IMR-90 (cell line): ENCODE measurements at places on chromosomes 2 and 18. TPM values are rescaled to one million over a fixed set of nuclear protein-coding genes. Genes with fewer than 3 reads are reported as not detected.

GRCh38 chr18:35851286-35851970 is 121.1 kb upstream of the RMP24 start:
- DNase-seq = no peak

DNA sequence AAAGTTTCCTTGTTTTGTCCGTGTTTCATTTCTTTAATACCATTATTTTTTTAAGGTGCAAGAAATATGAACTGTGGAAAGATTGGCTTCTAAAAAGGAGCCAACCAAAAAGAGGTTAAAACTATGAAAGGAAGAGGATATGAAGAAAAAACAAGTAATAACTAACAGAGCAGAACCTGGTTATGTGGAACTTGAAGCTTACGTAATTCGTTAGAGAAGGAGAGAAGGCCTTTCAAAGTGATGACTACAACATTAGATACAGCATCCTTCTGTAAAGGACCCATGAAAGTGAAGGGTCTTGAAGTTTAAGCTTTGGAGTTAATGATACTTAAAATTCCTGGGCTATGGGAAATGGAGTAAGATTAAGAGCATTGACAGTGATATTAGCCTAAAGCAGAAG is 84.5 kb downstream of the ANKRD12 start:
- no peak for DNase-seq

DNA sequence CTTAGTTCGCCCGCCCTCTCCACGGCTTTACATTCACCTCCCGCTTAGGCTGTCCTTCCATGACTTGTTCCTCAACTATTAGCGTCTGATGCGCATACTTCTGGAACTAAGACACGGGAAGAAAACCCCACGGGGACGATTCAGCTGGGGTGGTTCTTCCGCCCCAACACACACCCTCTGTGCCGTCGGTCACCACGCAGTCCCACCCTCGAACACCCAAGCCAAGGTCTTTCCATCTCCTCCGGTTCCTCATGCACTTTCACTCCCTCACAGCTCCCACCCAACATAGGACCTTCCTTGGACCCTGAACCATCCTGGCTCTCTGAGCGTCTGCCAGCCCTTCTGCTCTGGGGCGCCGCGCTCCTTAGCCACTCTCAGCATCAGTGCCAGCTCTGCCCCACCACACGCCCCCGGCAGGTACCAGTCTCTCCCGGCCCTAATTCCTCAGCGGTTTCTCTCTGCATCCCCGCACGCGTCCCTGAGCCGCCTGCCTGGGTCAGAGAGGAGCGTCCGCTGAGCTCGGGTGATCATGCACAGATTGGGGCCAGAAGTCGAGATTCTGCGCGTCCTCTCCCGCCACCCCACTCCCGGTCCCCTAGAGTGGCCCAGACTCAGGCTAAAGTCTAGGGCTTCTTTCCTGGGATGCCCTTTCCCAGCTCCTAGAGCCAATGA is 522 bp upstream of the SRD5A2 start:
- no peak for DNase-seq

GRCh38 chr18:49016648-49017539 is 66.1 kb upstream of the SMAD7 start:
- peak; percentile 83 for DNase-seq

GRCh38 chr2:36374585-36374984 is 19.0 kb downstream of the CRIM1 start:
- no peak for DNase-seq

CDK5R2 gene
- total RNA-seq = not detected in 2 replicates

GRCh38 chr2:189411860-189412259 is 29.4 kb upstream of the WDR75 start:
- DNase-seq = peak; percentile 96

GRCh38 chr2:61671561-61672315 is 133.6 kb upstream of the XPO1 start:
- no peak for DNase-seq

PSMG2 gene
- 59.5 and 60.8 TPM in 2 replicates for total RNA-seq

- DNase-seq = peak; percentile 56
Measured at GRCh38 chr2:10303694-10304378, 1.1 kb downstream of the HPCAL1 start.

DNA sequence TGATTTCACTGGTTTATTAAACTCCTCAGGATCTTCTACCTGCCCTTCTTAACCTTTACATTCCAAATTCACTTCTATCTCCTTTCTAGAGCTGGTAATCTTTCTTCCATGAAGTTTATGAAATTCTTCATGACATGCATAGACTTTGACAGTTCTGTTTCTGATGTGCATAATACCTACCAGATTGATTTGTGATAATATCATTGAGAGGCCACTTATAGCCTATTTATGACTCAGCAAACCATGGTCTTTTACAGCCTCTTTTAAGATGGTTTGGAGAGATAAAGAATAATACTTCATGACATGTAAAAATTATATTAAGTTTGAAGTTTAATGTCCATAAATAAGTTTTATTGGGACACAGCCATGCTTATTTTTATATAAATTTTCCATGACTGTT is 14.0 kb downstream of the SCN2A start:
- DNase-seq = no peak

- DNase-seq = peak; percentile 38
Measured at GRCh38 chr2:18971628-18972027, 382.3 kb upstream of the NT5C1B start.

FBXO41 gene
- 0.54 and 0.83 TPM in 2 replicates for total RNA-seq

DNA sequence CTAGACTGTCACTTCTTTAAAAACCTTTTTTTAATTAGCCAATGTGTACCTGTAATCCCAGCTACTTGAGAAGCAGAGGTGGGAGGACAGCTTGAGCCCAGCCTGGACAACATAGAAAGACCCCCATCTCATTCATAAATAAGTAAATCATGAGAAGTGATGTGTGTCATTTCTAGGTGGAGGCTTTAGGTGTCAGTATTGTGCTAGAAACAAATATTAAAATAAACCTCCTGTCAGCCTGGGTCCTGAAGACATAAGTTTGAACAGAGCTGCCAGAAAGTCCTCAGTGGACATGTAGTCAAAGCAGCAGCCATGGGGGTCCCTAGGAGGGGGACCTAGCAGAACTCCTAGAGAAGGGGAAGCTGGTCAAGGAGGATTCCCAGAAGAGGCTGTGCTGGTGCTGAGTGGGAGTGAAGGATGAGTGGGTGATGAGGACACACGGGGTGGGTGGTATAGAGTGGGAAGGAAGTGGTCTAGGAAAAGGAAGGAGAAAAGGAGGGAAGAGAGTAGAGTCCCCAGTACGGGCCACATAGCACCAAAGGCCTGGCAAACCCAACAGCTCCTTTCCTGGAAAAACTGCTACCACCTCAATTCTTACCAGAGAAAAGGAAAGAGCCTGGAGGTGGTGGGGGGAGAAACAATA is 316.6 kb upstream of the NCKAP5 start:
- peak; percentile 51 for DNase-seq

PAIP2B gene
- total RNA-seq = 0.18 and 0.28 TPM in 2 replicates

- DNase-seq = no peak
Measured at GRCh38 chr2:174844295-174844708, 80.0 kb upstream of the CHRNA1 start.

DNA sequence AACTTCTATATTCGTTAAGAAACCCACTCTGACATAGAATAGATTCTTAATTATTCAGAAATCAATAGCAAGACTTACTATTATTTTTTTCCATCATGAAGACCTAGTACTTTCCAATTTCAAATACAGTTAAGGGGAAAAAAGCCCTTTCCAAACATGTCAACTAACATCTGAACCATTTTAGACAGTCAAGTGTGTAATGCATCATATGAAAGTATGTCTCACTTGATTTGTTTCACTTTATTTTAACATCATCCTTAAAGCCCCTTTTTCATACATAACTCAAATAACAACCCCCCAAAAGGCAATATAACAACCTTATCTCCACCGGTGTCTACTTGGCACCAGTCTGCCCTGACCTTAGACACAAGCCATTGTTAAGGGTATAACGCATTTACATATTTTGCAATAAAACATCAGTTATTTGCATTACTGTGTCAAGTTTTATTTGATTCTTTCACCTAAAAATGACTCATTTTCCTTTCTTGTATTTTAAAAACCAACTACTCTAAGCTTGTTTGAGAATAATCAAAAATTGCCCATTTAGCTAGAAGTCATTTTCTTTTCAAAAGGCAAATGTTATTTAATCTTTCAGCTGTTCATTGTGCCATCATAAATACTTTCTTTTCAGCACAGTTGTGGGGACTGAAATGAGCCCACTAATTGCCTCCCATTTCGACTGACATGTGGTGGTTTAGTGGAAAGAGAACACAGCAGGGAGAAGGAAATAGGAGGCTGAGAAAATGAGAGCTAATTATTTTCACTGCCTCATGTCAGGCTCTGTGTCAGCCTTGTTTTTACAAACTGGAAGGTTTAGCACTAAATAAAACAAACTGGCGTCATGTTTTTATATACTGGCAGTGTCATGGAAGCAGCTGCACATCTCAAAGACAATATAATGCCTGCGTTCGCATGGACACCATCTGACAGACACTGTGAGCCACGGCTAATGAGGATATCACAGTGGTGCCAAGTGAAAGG is 104.7 kb upstream of the CDCA7 start:
- DNase-seq = no peak

DNA sequence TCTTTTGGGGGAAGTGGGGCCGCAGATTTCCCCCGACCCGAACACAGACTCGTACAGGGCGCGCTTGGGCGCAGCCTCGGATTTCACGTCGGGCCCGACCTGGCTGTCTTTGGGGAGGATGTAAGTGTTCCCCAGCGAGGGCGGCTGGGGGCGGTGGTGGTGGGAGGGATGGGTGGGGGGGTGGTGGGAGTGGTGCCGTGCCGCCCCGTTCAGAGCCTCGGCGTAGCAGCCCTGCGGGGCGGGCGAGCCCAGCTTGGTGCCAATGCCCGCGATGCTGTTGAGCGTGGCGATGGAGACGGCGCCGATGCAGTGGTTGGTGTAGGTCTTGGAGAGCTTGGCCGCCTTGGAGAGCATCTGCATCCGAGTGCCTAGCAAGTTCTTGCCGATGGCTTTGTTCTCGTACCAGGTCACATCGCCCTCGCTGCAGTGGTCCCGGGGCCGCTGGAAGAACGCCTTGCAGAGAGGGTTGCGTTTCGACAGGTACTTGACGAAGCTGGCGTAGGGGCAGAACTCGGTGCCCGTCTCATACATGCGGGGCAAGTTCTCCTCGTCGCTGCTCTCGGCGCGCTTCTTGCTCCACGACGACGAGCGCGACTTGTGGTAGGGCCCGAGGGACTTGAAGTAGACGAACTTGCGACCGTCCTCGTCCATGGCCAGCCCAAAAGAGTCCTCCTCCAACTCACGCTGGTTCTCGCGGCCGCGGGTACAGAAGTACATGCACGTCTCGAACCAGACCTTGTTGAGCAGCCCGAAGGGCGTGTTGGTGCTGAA is 1.3 kb downstream of the KCTD1 start:
- DNase-seq = no peak

- peak; percentile 85 for DNase-seq
Measured at GRCh38 chr2:43110442-43110871, 115.9 kb downstream of the ZFP36L2 start.

- DNase-seq = no peak
Measured at GRCh38 chr2:109256111-109256510, 127.1 kb downstream of the SH3RF3 start.

DNA sequence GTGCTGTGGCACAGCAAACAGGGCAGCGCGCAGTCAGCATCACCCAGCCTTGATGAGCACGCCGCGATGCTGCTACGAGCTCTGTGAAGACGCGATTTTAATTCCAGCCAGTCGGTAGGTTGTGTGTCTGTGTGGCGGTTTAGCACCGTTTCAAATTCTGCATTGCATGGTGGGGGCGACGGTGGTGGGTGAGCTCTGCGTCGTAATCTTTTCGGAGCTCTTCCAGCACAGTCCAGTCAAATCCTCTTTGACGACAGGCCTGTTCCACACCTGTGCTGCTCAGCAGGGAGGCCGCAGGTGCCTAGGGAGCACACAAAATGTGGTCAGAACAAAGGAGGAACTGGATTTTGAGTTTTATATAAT is 8.6 kb downstream of the ALLC start:
- DNase-seq = no peak

TLK1 gene
- 12.5 TPM in 2 replicates for total RNA-seq

DNA sequence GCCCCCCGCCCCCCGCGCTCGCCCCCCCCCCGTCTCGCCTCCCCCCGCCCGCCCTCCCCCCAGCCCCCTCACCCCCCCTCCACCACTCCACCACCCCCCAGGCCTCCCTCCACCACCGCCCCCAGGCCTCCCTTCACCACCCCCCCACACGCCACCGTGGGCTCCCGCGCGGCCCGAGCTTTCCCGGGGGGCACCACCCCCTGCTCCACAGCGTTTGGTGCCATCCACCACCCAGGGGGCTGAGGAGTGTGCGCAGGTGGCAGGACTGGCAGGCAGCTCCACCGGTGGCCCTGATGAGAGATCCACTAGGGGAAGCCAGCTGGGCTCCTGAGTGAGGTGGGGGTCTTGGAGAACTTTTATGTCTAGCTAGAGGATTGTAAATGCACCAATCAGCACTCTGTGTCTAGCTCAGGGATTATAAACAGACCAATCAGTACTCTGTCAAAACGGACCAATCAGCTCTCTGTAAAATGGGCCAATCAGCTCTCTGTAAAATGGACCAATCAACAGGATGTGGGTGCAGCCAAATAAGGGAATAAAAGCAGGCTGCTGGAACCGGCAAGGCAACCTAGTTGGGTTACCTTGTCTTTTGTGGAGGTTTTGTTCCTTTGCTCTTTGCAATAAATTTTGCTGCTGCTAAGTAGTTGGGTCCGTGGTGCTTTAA is 43.0 kb upstream of the ITSN2 start:
- DNase-seq = no peak

GRCh38 chr2:60679036-60679780 is 76.9 kb upstream of the PAPOLG start:
- DNase-seq = no peak

- DNase-seq = no peak
Measured at GRCh38 chr2:13576406-13577036, 859.8 kb downstream of the TRIB2 start.

DNA sequence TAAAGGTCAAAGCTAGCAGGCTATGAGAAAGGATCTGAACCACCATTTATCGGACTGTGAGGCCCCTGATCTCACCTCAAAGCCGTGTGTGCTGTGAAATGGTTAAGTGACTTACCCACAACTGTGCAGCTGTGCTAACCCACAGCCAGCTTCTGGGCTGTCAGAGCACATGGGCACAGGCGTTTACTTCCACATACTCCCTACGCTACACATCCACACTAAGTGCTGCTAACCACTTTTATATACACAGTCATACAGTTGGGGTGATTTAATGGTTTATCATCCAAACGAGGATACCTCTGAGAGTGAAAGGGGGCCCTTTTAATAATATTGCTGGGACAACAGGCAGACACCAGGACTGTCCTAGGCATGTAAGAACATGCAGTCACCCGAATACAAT is 37.3 kb downstream of the CYRIA start:
- DNase-seq = peak; percentile 31

DNA sequence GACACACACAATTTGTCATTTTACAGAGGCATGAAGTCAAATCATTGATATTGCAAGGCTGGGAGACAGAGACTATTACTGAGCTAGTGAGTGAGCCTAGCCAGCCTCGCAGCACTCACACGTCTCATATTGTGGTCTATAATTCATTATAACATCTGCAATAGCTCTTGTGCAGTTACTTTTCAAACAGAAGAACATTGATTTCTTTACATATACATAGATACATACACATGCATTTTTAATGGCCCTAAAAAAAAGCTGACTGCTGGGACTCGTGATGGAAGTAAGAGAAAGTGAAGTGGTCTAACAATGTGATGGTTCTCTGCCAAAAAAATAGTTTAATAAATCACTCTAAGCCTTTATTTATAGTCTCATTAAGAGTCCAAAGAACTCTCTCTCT is 56.8 kb downstream of the KIAA2012 start:
- no peak for DNase-seq

GAL3ST2 gene
- total RNA-seq = not detected in 2 replicates
